ENCODE measurements at places on chromosomes 12 and 14. TPM values are rescaled to one million over a fixed set of nuclear protein-coding genes. Genes with fewer than 3 reads are reported as not detected.

- no peak overlapping the region for H3K27ac ChIP-seq
- no peaks in the 10 kb centered on the region for H3K4me1 ChIP-seq
- no peaks in the 10 kb centered on the region for H3K36me3 ChIP-seq
- no peaks in the 10 kb centered on the region for H3K27me3 ChIP-seq
Measured at GRCh38 chr14:66483322-66483721, 2.8 kb upstream of the CCDC196 start.

DNA sequence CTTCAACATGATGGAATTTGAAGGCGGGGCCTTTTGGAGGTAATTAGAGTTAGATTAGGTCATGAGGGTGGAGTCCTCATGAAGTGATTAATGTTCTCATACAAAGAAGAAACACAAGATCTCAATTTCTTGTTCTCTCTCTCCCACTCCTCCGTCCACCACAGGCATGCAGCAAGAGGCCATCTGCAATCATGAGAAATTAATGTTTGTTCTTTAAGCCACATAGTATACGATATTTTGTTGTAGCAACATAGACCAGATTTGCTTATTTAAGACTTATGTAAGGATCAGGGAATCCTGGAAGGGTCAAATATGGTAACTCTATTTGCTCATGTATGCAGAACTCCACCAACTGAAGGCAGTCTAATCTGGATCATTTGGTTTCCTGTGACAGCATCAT lies 429.0 kb downstream of the LRIG3 start:
- no peaks in the 10 kb centered on the region for H3K27me3 ChIP-seq
- no peak overlapping the region for H3K27ac ChIP-seq
- no peak overlapping the region for H3K4me3 ChIP-seq

- no peak for DNase-seq
- no peak overlapping the region for H3K4me3 ChIP-seq
- no peaks in the 10 kb centered on the region for H3K4me1 ChIP-seq
- H3K27ac ChIP-seq, result no peak overlapping the region
Measured at GRCh38 chr12:130435826-130436225, 98.1 kb downstream of the PIWIL1 start.

DNA sequence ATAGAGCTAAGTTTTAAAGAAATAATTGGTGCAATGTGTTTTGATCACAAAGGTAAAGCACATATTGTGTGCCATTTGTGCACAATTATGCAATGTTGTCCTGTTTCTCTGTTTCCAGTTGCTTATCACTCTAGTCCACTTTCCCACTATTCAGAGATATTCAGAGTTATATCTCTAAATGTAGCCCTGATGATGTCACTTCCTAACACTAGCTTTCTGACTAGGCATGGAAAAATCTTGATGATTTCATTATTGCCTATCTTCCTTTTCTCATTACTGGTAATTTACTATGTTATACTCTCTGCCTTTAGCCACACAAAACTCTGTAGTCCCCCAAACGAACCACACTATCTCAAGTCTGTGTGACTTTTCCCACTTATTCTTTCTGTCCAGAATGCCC lies 221.2 kb downstream of the TRHDE start:
- DNase-seq, result peak; percentile 35
- no peak overlapping the region for H3K27ac ChIP-seq
- H3K4me1 ChIP-seq, result no peaks in the 10 kb centered on the region
- no peaks in the 10 kb centered on the region for H3K36me3 ChIP-seq
- no peak overlapping the region for H3K4me3 ChIP-seq

GRCh38 chr14:68611599-68611998 lies 181.3 kb downstream of the ZFP36L1 start:
- no peak for DNase-seq
- no peaks in the 10 kb centered on the region for H3K36me3 ChIP-seq
- H3K27ac ChIP-seq, result no peak overlapping the region
- H3K4me3 ChIP-seq, result no peak overlapping the region

Gene MYF5
- not detected for total RNA-seq

Gene KRT2
- not detected for total RNA-seq

Gene MANSC4
- total RNA-seq, result not detected

DNA sequence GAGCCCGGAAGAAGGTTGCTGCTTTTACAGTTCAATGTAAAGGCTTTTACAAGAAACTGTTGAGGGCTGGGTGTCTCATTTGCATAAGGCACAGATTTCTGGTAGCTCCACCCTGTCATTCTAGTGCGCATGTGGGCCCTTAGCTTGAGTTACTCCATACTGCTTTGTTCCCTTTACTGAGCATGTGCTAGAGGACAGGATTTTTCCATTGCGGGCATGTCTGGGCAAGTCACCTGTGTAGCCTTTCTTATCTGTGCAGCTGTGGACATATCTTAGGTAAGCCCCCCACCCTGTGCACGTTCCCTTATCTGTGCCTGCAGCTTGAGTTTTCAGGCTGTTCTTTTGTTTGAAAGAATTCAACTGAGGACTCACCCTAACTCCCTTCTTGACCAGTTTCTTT lies 56.2 kb upstream of the ARHGAP5 start:
- H3K27me3 ChIP-seq, result no peaks in the 10 kb centered on the region

GRCh38 chr14:25048170-25049016 lies 1.6 kb downstream of the STXBP6 start:
- H3K36me3 ChIP-seq, result no peaks in the 10 kb centered on the region
- peaks cover 19% of the 10 kb centered on the region for H3K4me1 ChIP-seq
- peak overlapping the region; percentile 65 for H3K4me3 ChIP-seq
- H3K27ac ChIP-seq, result no peak overlapping the region
- DNase-seq, result peak; percentile 81
- H3K27me3 ChIP-seq, result peaks cover 13% of the 10 kb centered on the region

DNA sequence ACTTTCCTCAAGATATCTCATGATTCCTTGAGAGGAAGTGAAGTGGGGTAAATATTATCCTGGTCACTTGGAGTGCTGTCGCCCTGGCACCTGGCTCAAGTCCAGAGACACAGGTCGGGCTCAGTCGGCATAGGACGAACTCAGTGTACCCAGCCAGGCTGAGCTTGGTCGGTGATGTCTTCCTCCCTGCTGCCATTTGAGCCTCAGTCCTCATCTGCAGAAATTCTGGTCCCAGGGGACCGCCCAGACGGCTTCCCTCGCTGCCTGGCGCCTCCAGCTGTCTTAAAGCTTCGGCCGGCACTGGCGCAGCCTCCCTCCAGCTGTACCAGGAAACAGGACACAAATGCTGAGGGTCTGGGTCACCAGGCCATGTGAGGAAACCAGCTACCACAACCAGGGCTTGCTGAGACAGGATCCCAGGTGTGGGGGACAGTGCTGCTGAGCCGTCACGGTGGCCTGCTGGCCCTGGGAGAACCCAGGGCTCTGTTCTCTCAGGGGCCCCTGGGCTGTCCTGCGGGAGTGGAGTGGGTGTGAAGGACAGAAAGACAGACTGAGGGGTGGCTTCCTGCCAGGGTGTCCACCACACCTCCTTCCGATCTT lies 5.0 kb upstream of the KLC1 start:
- peaks cover 18% of the 10 kb centered on the region for H3K4me1 ChIP-seq
- DNase-seq, result no peak
- no peaks in the 10 kb centered on the region for H3K27me3 ChIP-seq
- H3K27ac ChIP-seq, result no peak overlapping the region
- no peaks in the 10 kb centered on the region for H3K36me3 ChIP-seq

Gene MYO1A
- not detected for total RNA-seq

Gene APOF
- not detected for total RNA-seq

Gene OVCH1
- total RNA-seq, result not detected

DNA sequence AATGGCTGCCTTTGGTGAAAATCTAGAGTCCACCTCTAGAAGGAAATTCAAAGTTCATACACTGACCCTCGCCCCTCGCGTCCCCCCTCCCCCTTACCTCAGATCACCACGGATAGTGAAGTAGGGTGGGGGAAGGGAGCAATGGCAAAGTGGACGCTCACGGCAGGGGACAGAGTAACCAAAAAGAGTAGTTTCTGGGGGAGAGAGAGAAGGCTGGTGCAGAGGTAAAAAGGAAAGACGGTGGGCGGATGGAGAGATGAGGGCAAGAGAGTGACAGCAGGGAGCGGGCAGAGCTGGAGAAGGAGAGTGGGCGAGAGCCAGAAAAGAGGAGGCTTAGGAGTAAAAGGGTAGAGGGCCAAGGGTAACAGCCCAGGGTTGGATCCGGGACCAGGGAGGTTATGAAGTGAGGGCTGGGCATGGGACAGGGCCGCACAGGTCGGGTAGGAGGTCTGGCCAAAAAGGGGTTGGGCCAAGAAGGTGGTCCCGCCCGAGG lies 423 bp downstream of the ALDH6A1 start:
- peaks cover 6% of the 10 kb centered on the region for H3K4me1 ChIP-seq
- peak overlapping the region; percentile 88 for H3K4me3 ChIP-seq
- DNase-seq, result no peak

Gene DBX2
- total RNA-seq, result not detected

Gene SLC6A13
- total RNA-seq, result 2.6 TPM

GRCh38 chr14:93042968-93043940 lies 72.5 kb downstream of the ITPK1 start:
- H3K4me3 ChIP-seq, result no peak overlapping the region
- H3K27me3 ChIP-seq, result peaks cover 13% of the 10 kb centered on the region
- H3K4me1 ChIP-seq, result peaks cover 39% of the 10 kb centered on the region
- no peak overlapping the region for H3K27ac ChIP-seq
- H3K36me3 ChIP-seq, result no peaks in the 10 kb centered on the region

Gene LIN7A
- total RNA-seq, result 1.6 TPM

Gene RNF212B
- not detected for total RNA-seq

Gene WNT5B
- total RNA-seq, result 110 TPM

- peaks cover 2% of the 10 kb centered on the region for H3K27me3 ChIP-seq
- no peak overlapping the region for H3K27ac ChIP-seq
- no peak for DNase-seq
- H3K4me3 ChIP-seq, result no peak overlapping the region
- peaks cover 12% of the 10 kb centered on the region for H3K4me1 ChIP-seq
Measured at GRCh38 chr12:3233797-3234196, 156.6 kb downstream of the TSPAN9 start.

Gene GALNT16
- 6.3 TPM for total RNA-seq

- H3K27me3 ChIP-seq, result no peaks in the 10 kb centered on the region
- no peak overlapping the region for H3K27ac ChIP-seq
- no peaks in the 10 kb centered on the region for H3K4me1 ChIP-seq
- H3K4me3 ChIP-seq, result no peak overlapping the region
- DNase-seq, result no peak
Measured at GRCh38 chr14:100313464-100314230, 7.4 kb upstream of the SLC25A29 start.

DNA sequence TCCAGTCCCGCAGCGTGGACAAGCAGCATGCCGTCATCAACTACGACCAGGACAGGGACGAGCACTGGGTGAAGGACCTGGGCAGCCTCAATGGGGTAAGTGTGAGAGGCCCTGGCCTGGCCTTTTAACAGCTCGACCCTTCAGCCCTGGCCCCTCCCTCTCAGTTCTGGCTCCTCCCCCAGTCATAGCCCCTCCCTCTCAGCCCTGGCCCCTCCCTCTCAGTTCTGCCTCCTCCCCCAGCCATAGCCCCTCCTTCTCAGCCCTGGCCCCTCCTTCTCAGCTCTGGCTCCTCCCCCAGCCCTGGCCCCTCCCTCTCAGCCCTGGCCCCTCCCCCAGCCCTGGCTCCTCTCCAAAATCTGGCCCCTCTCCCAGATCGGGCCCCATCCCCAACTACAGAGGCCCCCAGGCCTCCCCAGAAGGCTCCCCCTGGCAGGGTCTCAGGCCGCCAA lies 11.2 kb downstream of the CEP170B start:
- H3K36me3 ChIP-seq, result peaks cover 3% of the 10 kb centered on the region
- no peaks in the 10 kb centered on the region for H3K27me3 ChIP-seq
- peaks cover 12% of the 10 kb centered on the region for H3K4me1 ChIP-seq
- no peak for DNase-seq
- no peak overlapping the region for H3K4me3 ChIP-seq
- no peak overlapping the region for H3K27ac ChIP-seq

DNA sequence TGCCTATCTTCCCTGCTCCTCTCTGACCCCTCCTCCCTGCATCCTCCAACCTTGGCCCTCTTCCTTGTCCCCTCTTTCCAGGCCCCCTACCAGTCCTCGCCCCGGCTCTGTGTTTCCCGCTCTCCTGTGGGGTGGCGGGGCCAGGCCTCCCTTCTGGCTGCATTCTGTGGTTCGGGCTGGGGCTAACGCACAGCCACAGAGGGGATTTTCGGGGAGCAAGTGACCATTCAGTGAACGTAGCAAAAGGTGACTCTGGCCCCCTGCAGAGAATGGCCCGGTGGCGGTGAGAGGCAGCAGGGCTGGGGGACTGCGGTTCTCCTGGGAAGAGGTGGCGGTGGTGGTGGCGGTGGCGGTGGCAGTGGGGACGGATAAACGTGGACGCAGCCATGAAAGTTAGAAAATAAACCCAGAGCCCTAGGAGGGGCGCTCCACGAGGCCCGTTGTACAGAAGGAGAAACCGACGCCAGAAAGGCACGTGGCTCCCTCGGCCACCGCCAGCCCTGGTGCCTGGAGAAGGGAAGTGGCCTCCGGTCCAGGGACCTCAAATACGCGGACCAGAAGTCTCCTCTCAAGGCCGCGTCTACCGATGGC lies 269.6 kb downstream of the ADGRD1 start:
- no peak overlapping the region for H3K4me3 ChIP-seq
- no peaks in the 10 kb centered on the region for H3K36me3 ChIP-seq
- peaks cover 3% of the 10 kb centered on the region for H3K27me3 ChIP-seq
- no peak for DNase-seq

Measured in astrocyte (in vitro differentiated cells and primary cell).